Activated CD4-positive, alpha-beta T cell treated with anti-CD3 and anti-CD28 coated beads for 36 hours (primary cell): ENCODE measurements at places on chromosomes 7 and 10.

DNA sequence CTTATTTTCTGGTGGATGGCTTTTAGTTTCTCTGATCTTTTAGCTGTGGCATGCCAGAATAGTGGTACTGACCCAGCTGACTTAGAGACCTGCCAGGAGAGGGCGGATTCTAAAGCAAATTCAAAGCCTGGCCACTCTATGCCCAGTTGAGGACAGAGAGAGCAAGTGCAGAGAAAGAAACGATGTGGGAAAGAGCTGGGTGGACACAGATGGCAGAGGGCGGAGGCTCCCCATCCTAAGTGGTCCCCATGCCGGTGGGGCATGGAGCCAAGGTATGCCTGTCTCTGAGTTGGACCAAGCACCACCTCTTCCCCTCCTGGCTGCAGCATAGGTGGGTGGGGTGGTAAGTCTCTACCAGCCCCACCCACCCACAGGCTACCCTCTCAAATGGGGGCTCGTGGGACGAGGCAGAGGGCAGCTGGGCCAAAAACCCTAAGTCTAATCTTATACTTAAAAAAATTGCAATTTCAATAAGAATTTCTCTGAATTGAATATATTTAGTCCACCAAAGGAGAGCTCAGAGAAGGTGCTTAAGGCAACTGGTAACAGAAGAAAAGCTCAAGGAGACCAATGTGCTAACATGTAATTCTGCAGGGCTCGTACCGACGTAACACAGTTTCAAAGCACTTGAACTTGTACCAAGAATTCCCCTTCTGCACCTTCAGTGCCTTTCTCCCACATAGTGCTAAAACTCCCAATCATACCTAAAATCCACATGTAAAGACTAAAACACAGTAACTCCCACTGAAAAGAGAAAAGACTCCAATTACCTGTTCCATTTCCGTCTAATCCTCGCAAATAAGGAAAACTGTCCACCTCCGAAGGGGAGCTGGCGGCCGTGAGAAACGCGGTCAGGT, 85.7 kb upstream of the NMT2 start:
- no peak for DNase-seq

DNA sequence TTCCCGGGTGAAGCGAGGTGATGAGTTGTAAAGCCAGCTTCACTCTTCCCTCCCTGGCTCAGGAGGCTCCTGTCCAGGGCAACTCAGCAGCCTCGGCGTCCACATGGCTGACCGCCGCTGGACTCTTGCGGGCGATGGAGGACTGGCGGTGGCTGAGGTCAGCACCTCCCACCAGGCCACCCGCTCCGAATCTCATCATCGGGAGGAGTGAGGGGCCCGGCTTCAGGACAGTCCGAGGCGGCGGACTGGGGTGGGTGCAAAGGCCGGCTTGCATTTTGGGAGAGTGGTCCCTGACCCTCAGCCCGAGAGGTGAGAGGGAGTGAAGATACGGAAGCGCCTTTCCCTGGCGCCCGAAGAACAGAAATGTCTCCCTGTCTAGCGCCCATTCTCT, 759 bp downstream of the DNAJB12 start:
- peak; percentile 25 for DNase-seq

DNA sequence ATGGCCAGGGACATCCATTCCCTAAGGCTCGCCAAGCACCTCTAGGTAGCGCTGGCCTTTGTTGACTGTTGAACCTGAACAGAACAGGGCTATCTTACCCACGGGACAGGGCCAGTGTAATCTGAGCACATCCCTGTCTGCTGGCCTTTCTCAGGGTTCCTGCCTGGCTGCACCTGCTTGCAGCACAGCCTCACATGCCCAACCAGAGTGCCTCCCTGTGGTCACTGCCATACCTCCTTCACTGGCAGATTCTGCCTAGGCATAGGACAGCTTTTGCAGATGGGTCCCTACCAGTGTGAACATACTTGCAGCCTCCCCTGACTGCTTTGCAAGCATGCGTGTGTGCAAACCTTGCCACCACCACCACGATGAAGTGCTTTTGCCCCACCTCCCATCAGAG, 15.8 kb upstream of the LIPN start:
- DNase-seq, result no peak

GRCh38 chr7:150979713-150980390, 1.7 kb upstream of the KCNH2 start:
- DNase-seq, result no peak

DNA sequence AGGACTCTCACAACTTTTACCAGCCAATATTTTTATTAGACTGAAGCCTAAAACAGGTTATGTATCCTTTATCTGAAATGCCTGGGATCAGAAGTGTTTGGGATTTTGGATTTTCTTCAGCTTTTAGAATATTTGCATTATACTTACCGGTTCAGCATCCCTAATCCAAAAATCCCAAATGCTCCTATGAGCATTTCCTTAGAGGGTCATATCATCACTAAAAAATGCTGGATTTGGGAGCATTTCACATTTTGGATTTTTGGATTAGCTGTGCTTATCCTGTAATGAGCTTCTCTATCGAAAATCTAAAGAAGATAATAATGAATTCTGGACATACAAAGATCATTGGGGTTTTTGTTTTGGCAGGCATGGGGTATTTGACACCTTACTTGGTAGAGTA, 53.0 kb downstream of the RALA start:
- DNase-seq, result no peak

DNA sequence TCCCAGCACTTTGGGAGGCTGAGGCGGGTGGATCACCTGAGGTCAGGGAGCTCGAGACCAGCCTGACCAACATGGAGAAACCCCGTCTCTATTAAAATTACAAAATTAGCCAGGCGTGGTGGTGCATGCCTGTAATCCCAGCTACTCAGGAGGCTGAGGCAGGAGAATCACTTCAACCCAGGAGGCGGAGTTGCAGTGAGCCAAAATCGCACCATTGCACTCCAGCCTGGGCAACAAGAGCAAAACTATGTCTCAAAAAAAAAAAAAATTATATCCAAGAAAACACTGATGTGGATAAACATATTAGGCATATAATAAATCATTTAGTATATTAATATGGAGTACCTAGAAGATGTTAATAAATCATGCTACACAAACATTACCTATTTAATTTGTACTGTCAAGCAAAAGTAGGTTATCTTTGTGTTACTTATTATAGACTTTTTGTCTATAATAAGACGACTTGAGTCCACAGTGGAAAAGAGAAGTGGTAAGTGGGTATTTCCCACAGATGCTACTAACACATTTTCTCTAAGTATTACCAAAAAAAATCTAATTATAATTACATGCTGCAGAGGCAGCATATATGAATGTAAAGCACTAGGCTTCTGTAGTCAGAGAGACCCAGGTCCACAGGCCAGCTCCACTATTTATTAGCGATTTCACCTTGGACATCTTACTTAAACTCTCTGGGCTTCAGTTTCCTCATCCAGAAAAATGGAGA, 34.5 kb downstream of the DNMBP start:
- DNase-seq, result no peak

DNA sequence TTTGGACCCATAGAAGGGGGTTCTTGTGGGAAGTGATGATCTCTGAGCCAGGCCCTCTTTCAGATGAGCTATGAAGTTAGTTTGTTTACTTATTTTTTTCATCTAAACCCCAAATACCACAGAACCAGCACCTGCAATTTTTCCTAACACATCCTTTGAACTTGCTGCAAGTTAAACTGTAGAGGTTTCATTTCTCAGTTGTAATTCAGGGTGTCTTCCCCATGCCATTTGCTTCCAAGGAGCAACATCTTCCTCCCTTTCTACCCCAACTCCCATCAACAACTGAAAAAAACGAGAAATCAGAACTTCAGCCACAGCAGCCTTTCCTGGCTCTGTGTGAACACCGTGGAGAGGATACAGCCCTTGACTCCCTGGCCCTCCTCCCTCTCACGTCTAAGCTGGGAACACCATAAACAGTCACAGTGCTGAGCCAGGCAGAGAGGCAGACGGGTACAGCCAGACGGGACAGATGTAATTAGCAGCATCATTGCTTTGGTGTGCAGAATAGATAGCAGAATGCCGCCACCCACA, 63.6 kb downstream of the RGS10 start:
- DNase-seq, result peak; percentile 29

DNA sequence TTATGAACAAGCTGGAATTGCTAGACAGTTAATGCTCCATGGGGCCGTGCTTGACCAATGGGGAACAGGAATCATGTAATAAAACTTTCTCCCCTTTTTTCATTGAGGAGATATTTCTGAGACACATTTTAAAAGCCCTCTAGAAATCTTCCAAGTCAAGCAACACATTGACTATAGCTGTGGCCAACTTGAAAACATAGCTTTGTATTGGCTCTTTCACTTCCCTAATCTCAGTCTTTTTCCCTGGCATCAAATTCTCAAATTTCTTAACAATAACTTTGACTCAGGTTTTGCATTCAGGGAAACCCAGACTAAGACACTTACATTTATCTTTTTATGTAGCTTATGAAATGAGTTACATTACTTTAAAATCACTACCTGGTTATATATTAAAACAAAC, 947.1 kb upstream of the MBL2 start:
- no peak for DNase-seq
